Ureter (tissue), 1 donor: ENCODE measurements at places on chromosomes 3 and 15. TPM values are rescaled to one million over a fixed set of nuclear protein-coding genes. Genes with fewer than 3 reads are reported as not detected.

PCOLCE2 gene
- 14.3 TPM for total RNA-seq

CNTN4 gene
- 15.3 TPM for total RNA-seq

GCNT3 gene
- 1.8 TPM for total RNA-seq

GRCh38 chr3:59978979-59979378, 929.2 kb upstream of the CFAP20DC start:
- no peak for DNase-seq

- peak; percentile 61 for DNase-seq
Measured at GRCh38 chr15:56244038-56244810, 545 bp upstream of the RFX7 start.

- no peak for DNase-seq
Measured at GRCh38 chr15:91380114-91380513, 280.1 kb downstream of the SV2B start.

DNA sequence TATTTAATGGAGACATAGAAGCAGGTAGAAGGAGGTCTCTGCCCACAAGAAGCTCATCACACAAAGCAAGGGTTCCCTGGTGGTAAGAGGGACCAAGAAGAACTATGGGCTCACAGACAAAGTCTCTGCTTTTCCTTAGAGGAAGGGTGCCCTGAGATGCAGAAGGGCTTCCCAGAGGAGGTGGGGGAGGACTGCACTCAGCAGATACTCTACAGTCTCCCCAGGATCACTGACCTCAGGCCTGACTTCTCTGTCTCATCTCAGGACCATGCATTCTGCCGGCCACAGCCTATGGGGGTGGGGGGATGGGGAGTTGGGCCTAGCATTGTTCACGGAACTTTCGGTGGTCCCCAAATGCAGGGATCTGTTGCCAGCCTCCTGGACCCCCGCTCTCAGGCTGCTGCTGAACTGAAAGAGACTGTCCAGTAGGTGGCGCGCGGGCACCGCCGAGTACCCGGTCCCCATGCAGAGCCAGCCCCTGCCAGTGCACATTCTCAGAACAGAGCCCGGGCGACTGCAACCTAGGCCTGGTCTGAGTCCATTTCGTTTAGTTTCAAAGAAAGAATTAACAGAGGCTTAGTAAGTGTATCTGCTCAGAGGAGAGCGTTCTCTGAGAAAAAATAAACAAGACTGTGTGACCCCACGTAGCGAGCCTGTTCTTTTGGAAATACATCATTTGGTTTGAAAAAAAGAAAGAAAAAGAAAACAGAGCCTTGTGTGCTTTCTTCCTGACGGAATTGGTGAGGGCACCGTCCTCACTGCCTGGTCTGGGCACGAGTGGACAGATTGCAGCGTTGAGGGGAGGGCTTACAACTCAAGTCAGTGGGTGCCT, 74.1 kb downstream of the LRTM1 start:
- DNase-seq = peak; percentile 84

GRCh38 chr3:125318167-125318865, 56.8 kb downstream of the ZNF148 start:
- DNase-seq = no peak

DNA sequence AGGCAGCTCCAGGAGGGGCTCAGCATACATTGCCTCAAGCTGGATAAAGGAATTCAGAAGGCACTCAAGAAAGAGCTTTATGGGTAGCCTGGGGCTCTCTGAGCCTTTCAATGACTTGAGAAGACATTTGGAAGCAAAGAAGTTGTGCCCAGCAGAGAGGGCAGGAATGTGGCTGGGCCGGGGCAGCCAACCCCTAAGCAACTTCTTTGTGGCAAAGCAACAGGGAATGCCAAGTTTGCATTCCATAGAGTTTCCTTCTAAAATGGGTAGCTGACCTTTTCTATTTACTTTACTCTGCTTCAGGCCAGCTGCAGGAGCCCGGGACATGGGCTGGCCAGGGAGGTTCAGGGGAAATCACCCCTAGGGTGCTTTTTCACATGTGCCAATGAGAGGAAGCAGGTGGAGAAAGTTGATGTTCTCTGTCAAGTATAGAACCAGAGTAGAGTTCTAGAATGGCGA, 45.6 kb downstream of the CCDC12 start:
- no peak for DNase-seq
